ENCODE measurements at places on chromosomes 3 and 15.
A peak's percentile ranks its signal among the peaks of the same experiment; 100 is the strongest.

GRCh38 chr15:53872410-53872809 is 105.8 kb upstream of the UNC13C start:
- no peak for DNase-seq

- no peak for DNase-seq
These were observed 33.0 kb downstream of the SLC28A1 start for GRCh38 chr15:84917452-84917851.

GRCh38 chr3:133691273-133692107 is 29.7 kb upstream of the TOPBP1 start:
- no peak for DNase-seq

- no peak for DNase-seq
These were observed 141.9 kb upstream of the C2CD4B start for GRCh38 chr15:62306851-62307504.

GRCh38 chr15:58437531-58438105 is 5.8 kb downstream of the LIPC start:
- no peak for DNase-seq

DNA sequence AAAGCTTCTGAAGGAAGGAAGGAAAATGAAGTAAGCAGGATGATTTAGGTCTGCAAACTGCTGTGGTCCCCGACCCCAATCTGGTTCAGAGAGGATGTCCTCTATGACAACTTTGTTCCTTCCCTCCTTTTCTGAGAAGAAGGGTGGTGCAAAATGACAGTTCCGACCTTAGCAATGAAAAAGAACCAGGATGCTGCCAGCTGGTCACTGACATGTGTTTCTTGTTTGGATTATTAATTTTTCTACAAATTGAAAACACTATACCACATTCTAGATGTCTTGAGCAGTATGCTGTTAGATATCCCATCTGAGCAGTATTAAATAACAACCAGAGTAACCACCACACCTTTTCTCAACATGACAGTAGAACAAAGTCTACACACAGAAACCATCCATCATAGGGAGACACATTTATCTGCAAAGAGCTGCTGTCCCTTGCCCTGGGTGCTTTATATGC is 27.5 kb downstream of the CDCP1 start:
- DNase-seq: no peak

DNA sequence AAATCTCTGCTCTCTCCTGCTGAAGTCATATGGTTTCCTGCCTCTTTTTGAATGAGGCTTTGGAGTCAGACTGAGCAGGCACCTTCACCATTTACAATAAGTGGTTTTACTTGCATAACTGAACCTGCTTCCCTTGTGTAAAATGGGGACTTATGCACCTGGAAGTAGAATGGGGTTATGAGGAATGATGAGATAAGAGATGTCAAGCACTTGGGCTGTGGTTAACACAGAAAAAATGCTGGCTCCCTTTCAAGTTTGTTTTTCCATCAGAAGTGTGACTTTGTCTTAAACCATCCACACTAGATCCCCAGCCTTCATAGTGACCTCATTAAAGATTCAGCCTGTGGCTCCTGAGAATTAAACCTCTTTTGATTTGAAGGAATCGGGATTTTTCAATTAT is 5.2 kb downstream of the EXOSC7 start:
- no peak for DNase-seq

- no peak for DNase-seq
These were observed 6.1 kb upstream of the EIF2B5 start for GRCh38 chr3:184129012-184129411.

GRCh38 chr15:51144021-51144532 is 49.4 kb upstream of the TNFAIP8L3 start:
- no peak for DNase-seq

- no peak for DNase-seq
These were observed 12.5 kb upstream of the SKIL start for GRCh38 chr3:170344971-170345370.

- peak; percentile 66 for DNase-seq
These were observed at the start of gene SHISA5 for GRCh38 chr3:48504051-48504946. SHISA5 (minus strand) TSS chr3:48504174; CDS start chr3:48504094, 80 bp downstream.

DNA sequence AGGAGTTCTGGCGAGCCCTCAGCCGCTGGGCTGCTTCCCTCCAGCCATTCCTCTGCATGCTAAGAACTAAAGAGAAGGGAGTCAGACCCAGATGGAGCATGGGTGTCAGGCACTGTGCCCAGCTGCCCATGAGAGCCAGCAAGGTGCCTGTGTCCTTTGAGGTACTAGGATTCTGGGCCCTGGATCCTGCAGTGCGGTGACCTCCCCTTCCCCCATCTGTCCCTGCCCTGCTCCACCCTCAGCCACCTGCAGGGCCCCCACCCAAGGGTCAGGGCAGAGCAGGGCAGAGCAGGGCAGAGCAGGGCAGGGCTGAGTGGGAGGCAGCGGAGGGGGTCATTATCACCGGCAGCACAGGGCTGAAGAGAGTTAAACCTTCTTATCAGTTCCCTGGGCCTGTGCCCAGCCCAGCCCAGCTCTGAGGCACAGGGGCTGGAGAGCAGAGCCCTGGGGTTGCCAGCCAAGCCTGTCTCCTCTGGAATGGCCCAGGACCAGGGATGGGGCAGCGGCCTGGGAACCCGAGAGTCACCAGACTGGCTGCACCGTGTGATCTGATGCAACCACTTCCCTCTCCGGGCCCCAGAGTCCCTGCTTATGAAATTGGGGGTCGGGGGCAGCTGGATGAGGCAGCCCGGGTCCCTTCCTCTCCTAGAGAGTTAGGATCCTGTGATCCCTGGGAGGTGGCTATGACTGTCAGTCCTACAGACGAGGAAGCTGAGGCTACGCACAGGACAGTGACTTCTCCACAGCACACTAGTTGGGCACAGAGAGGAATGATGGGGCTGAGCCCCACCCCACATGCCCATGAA is 17.3 kb downstream of the ZDHHC19 start:
- DNase-seq: no peak

GRCh38 chr15:48373821-48374451 is 42.7 kb downstream of the DUT start:
- no peak for DNase-seq

DNA sequence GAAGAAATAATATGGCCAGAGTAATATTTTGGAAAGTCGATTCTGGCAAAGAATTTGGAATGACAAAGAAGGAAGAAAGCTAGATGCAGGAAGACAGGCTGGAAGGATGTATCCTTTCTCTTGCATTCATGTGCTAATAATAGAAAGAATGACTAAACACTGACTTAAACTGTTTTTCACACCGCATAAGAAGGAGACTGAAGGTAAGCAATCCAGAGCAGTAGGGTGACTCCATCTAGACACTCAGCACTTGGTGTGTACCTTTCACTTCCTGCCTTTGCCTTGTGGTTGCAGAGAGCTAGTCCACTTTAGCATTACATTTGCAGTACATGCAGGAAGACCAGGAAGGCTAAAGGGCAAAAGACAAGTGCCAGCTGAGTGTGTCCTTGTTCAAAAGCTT is 234.6 kb downstream of the RBMS3 start:
- DNase-seq: no peak

- DNase-seq: no peak
These were observed 392.0 kb upstream of the RORA start for GRCh38 chr15:61621146-61621545.

GRCh38 chr15:73857193-73857920 is 16.0 kb upstream of the TBC1D21 start:
- DNase-seq: no peak

GRCh38 chr3:53092942-53093341 is 37.3 kb downstream of the RFT1 start:
- no peak for DNase-seq

DNA sequence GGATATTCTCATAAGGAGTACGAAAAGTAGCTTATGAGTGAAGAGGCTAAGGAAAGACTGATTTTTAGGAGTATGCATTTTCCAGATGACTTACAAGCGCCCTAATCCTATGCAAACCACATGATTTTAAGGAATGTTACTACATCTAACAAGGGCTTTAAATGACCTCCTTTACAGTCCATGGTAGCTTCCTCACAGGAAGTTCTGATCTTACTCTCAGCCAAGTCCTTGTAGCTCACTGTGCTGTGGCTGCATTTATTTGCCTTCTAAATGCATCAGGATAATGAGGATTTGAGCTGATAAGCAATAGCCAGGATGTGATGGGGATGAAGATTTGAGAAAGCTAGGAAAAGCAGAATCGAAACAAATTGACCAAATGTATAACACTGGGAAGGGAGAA is 896.0 kb downstream of the MCTP2 start:
- DNase-seq: no peak
